Left cardiac atrium (tissue), 4 donors: ENCODE measurements at places on chromosomes 2 and 18.

DNA sequence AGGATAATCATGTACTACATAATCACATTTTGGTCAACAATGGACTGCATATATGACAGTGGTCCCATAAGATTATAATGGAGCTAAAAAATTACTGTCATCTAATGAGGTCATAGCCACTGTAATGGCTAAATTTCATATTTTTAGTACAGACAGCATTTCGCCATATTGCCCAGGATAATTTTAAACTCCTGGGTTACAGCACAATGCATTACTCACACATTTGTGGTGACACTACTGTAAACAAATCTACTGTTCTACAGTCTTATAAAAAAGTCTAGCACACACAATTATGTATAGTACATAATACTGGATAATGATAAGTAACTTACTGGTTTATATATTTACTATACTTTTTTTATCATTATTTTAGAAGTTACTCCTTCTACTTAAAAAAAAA, 12.8 kb downstream of the EIF2AK2 start:
- no peak for DNase-seq

GRCh38 chr2:202161151-202161835, 77.1 kb downstream of the SUMO1 start:
- DNase-seq: no peak

- no peak for DNase-seq
These were observed 20.8 kb upstream of the CEP68 start for GRCh38 chr2:65035351-65035943.

GRCh38 chr2:69132960-69133590, 120.1 kb downstream of the ANTXR1 start:
- no peak for DNase-seq

GRCh38 chr2:208984376-208985090, 439.3 kb upstream of the MAP2 start:
- DNase-seq: no peak

DNA sequence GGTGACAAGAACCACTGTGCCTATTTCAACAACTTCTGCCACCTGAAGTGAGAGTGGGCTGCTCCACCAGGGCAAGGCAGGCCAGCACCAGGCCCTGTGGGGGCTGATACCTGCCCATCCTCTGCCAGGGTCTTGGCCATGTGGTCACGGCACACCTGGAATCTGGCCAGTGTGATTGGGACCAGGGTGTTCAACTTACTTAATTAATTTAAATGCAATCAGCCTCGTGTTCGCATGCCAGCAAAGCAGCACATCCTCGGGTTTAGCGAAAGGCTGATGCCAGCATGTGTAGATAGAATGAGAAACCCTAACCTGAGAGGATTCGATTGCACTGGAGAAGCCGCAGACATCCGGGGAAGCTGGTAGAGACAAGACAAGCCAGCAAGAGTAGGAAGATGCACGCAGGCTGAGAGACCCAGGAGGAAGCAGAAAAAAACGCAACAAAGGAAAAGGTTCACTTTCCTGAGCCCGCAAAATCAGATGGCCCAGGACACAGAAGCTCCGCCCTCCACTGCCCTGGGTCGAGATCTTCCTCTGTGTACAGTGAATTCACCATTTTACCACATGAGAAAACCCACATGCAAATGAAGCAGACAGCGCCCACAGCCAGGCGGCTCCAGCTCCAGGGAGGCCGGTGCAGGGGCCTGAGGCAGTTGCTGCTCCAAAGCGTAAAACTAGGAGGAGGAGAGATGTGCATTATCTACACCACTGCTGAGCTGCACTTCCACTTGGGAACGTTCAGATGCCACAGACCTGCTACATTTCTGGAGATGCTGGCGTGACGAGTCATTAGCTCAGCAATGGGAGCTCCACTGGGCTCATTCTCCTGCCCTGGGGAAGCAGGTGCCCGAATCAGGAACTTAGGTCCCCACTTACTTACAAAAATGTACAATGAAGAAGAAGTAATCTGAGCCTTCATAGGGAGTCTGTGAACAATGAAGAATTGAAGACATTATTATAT, 92.1 kb downstream of the TMEM18 start:
- DNase-seq: no peak

- no peak for DNase-seq
These were observed 38.5 kb downstream of the KIF5C start for GRCh38 chr2:148913492-148913891.

DNA sequence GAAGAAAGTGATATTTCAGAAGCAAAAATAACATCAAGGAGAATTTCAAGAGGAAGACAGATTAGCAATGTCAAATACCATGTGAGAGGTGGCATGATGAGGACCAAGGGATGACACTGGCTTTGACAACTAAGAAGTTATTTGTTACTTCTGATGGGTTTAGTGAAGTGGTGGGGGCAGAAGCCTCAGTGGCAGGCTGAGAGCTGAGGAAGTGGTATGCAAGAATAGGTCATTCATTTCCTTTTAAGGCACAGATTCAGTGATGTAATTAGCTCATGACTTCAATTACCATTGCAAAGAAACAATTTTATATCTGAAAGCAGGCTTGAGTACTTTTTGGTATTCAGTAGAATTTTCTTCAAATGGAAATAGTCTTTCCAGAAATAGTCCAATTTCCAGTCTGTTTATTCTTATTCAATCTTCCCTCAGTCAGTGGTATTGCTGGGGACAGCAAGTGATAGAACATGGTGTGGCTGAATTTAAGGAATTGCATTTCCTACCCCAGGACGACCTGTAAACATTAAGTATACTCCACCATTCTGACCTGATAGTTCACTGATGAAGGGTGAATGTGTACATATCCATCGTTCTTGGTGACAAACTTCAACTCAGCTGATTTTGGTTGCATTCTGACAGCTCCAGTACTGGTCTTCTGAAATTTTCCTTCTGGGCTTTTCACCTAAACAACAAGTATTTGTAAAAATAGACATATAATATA, 28.2 kb downstream of the GEMIN6 start:
- no peak for DNase-seq

- DNase-seq: no peak
These were observed 208.9 kb downstream of the SPP2 start for GRCh38 chr2:234259440-234259839.

DNA sequence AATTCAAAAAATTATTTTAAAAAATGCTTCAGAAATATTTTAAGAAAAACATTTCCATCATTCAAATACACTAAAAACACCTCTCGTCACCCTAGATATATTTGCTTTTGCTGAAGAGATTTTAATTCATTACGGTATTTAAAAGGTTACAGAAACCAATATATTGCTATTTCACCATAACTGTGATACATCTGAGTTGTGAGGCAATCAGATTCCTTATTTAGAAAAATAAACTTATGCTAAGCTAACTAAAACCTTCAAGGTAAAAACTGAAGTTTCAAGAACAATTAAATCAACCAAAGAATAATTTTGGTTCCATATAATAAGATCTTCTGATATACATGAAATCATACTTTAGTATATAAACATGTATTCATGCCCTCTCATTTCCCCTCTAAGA, 32.8 kb downstream of the PELI1 start:
- DNase-seq: no peak

DNA sequence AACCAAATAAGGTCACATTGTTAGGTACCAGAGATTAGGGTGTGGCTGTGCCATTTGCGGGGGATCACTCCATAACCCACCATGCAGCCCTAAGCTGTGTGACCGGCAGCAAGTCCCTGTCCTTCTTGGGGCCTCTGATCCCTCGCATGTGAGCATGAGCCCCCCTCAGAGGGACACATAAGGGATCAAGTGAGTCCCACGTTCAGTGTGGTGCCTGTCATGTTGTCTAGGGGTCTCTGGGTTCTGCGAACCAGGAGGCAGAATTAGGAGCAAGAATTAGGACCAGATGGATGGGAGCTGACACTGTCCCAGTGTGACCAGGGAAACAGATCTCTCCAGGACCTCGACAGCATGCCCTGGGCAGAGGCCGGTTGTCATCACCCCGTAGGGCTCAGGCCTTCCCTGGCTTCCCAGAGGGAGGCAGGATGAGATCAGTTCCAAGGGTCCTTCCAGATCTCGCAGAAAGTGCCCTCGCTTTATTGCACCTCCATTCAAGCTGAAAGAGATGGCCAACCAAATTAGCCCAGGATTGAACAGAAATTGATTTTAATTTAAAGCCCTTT, 113.2 kb upstream of the OTOS start:
- DNase-seq: no peak

DNA sequence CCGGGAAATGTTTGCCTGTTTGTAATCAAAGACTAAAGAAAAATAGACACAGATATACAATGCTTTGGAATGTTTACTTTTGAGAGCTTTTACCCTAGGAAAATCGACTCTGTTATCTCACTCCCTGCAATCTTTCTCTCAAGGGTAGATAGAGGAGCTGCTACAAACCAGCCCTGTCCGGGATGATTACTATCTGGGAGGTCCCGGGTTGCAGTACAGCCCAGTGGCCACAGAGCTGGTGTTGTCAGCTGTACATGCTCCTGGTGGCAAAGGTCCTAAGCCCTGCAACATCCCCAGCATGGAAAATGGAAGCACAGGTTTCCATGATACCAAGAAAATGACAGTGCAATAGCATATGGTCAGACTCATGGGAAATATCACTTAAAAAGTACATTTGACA, 570.5 kb upstream of the SOX11 start:
- DNase-seq: no peak

GRCh38 chr2:148048475-148049221, 27.8 kb downstream of the MBD5 start:
- no peak for DNase-seq

GRCh38 chr18:8767340-8767739, 62.0 kb downstream of the MTCL1 start:
- DNase-seq: no peak

GRCh38 chr2:3242747-3243369, 134.8 kb downstream of the EIPR1 start:
- DNase-seq: no peak
